ENCODE measurements at places on chromosomes 2 and 18.

DNA sequence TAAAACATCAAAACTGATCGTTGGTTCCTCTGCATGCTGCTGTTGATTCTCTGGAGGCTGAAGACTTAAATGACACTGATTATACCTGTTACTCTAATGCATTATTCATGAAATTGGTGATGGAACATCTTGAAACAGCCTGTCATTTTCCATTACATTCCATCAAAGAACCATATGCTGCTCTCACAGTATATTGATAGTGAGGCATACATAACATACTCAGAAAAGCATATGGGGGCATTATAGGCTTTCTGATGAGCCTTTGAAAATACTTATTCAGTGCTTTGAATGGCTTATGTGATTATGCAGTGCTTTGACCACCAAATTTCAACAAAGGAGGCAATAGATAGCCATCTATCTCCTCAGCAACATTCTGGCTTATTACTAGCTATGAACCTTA, 392.1 kb downstream of the CDH19 start:
- no peak overlapping the region for H3K4me3 ChIP-seq
- no peak for DNase-seq
- no peak overlapping the region for H3K27ac ChIP-seq
- H3K4me1 ChIP-seq: no peaks in the 10 kb centered on the region

- no peak for DNase-seq
- no peaks in the 10 kb centered on the region for H3K4me1 ChIP-seq
- H3K4me3 ChIP-seq: no peak overlapping the region
- no peak overlapping the region for H3K27ac ChIP-seq
- H3K36me3 ChIP-seq: no peaks in the 10 kb centered on the region
- no peaks in the 10 kb centered on the region for H3K27me3 ChIP-seq
Observed at GRCh38 chr2:132593171-132593570, 76.8 kb downstream of the LYPD1 start.

- H3K36me3 ChIP-seq: peaks cover 20% of the 10 kb centered on the region
- no peak overlapping the region for H3K27ac ChIP-seq
- H3K27me3 ChIP-seq: no peaks in the 10 kb centered on the region
- no peak overlapping the region for H3K4me3 ChIP-seq
- DNase-seq: no peak
- peaks cover 44% of the 10 kb centered on the region for H3K4me1 ChIP-seq
Observed at GRCh38 chr2:29117636-29118303, 2.6 kb downstream of the CLIP4 start.

- H3K36me3 ChIP-seq: peaks cover 3% of the 10 kb centered on the region
- DNase-seq: peak; percentile 64
- no peaks in the 10 kb centered on the region for H3K27me3 ChIP-seq
- H3K27ac ChIP-seq: no peak overlapping the region
Observed at GRCh38 chr18:3665780-3666525, 216.0 kb downstream of the TGIF1 start.

DNA sequence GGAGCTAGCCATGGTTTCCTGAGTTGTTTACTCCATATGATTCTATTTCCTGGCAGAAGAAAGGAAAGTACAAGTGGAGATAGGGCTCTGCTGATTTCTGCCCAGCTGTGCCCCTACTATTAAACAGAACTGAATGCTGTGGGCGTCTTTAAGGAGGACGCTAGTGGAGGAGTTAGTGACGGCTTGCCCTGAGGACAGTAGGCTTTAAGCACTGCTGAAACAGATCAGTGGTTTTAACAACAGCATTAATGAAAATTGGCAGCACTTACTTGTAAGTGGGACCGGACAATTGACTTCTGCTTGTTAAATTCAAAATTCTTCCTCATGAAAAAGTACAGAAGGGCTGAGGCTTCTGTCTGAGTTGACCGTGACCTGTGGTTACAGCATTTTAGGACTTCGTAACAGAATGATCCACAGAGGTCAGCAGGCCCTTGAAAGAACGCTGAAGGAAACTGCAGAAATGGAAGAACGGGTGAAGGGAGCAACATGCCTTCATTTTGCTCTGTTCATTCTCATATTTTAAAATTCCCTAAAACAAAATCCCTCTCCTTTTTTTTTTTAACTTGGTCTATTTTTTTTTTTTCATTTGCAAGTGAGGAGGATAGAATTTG, 80.6 kb upstream of the CCDC195 start:
- no peak for DNase-seq
- H3K27me3 ChIP-seq: no peaks in the 10 kb centered on the region
- H3K36me3 ChIP-seq: peaks cover 29% of the 10 kb centered on the region
- no peaks in the 10 kb centered on the region for H3K4me1 ChIP-seq
- peak overlapping the region; percentile 34 for H3K27ac ChIP-seq

DNA sequence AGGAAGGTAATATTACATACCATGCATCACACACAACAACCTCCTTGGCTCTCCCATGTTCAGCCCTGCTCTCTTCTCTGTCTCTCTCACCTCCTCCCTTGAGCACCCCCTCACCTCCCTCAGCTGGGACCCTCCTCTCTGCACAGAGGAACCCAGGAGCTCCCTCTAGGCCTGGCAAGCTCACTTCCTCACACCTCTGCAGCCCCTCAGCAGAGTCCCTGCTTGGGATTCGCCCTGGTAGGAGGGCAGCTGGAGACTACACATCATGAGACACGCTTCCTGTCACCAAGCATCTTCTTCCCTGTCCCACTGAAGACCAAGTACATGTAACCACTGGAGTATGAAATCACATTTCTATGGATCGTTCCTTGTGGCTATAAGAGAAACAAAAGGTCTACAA, 51.0 kb downstream of the ADD2 start:
- no peaks in the 10 kb centered on the region for H3K4me1 ChIP-seq
- no peak overlapping the region for H3K27ac ChIP-seq
- no peaks in the 10 kb centered on the region for H3K36me3 ChIP-seq
- H3K4me3 ChIP-seq: no peak overlapping the region
- H3K27me3 ChIP-seq: no peaks in the 10 kb centered on the region

DNA sequence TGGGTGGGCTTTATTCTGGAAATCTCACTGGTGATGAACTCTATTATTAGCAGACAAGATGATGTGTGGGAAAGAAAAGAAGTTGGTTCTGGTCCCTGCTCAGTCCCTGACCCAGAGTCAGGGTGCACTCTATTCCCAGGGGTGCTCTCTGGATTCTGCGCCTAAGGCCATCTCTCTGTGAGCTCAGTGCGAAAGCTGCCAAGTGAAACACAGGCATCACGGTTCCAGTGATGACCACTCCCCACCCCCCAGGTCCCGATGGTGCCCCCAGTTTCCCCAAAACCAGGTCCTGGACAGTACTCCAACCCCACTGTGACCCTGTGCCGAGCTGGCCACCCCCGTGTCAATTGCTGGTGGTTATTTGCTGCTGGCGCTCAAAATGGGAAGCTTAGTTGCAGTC, 30.1 kb downstream of the RHOB start:
- DNase-seq: no peak
- H3K4me3 ChIP-seq: no peak overlapping the region
- peaks cover 8% of the 10 kb centered on the region for H3K27me3 ChIP-seq
- H3K27ac ChIP-seq: no peak overlapping the region

- H3K36me3 ChIP-seq: peaks cover 73% of the 10 kb centered on the region
- no peak for DNase-seq
- H3K27ac ChIP-seq: no peak overlapping the region
- no peaks in the 10 kb centered on the region for H3K27me3 ChIP-seq
- H3K4me1 ChIP-seq: no peaks in the 10 kb centered on the region
- H3K4me3 ChIP-seq: no peak overlapping the region
Observed at GRCh38 chr2:210428393-210429179, 48.0 kb downstream of the LANCL1 start.

- peaks cover 17% of the 10 kb centered on the region for H3K36me3 ChIP-seq
- H3K27me3 ChIP-seq: no peaks in the 10 kb centered on the region
- H3K4me1 ChIP-seq: peaks cover 78% of the 10 kb centered on the region
- peak overlapping the region; percentile 97 for H3K27ac ChIP-seq
Observed at GRCh38 chr2:234483568-234484251, 13.2 kb downstream of the ARL4C start.

DNA sequence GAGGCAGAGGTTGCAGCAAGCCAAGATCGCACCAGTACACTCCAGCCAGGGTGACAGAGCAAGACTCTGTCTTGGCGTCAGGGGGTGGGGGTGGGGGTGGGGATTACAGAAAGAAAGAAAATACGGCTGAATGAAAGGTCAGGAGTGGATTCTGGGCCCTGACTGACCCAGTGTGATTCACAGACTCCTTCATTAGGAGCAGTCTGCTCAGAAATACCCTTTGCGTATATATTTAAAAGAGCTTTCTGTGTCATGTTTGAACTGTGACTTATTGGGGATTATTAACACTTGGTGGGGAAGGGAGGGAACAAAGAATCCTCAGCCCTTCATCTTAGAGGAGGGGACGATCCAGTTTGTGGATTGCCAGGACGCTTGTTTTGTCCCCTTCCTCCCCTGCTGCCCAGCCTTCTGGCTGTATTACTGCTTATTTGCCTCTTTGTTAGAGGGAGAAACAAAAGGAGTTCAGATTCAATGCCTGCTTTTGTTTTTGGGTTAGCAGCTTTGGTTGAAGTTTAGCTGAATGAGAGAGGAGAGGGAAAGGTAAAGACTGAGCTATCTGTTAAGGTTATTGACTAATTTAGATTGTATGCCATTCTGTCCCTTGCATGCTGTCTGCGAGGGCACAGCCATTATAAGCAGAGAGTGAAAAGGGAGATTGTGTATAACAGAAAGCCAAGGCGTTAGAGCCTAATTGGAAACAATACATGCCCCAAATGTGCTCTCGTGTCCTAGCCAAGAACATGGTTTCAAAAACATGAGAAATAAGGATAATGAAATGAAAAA, 118.3 kb downstream of the FMNL2 start:
- peaks cover 6% of the 10 kb centered on the region for H3K27me3 ChIP-seq
- no peaks in the 10 kb centered on the region for H3K4me1 ChIP-seq
- no peaks in the 10 kb centered on the region for H3K36me3 ChIP-seq
- H3K27ac ChIP-seq: no peak overlapping the region
- no peak overlapping the region for H3K4me3 ChIP-seq

GRCh38 chr2:178764097-178764496, 43.1 kb downstream of the TTN start:
- peaks cover 2% of the 10 kb centered on the region for H3K4me1 ChIP-seq
- no peaks in the 10 kb centered on the region for H3K36me3 ChIP-seq
- no peak for DNase-seq

GRCh38 chr2:16387461-16387984, 278.1 kb downstream of the CYRIA start:
- H3K27ac ChIP-seq: no peak overlapping the region
- H3K4me1 ChIP-seq: no peaks in the 10 kb centered on the region
- no peak overlapping the region for H3K4me3 ChIP-seq
- no peaks in the 10 kb centered on the region for H3K27me3 ChIP-seq

DNA sequence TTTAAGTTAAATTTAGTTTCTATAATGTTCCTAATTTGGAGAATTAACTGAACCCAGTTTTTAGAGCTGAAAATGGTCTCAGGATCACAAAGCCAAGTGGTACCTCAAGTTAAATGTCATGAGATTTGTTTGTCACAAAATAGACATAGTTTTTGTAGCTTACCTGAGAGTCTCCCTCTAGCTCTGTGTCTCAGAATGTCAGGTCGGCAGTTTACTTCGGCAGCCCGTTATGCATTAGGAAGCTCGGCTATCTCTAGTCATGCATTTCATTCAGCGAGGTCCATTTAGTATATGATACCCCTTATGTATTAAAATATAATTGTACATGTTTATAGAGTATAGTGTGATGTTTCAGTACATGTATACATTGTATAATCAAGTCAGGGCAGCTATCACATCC, 155.6 kb downstream of the EML6 start:
- no peaks in the 10 kb centered on the region for H3K4me1 ChIP-seq
- no peak overlapping the region for H3K27ac ChIP-seq
- no peaks in the 10 kb centered on the region for H3K36me3 ChIP-seq
- H3K27me3 ChIP-seq: no peaks in the 10 kb centered on the region
- no peak for DNase-seq

DNA sequence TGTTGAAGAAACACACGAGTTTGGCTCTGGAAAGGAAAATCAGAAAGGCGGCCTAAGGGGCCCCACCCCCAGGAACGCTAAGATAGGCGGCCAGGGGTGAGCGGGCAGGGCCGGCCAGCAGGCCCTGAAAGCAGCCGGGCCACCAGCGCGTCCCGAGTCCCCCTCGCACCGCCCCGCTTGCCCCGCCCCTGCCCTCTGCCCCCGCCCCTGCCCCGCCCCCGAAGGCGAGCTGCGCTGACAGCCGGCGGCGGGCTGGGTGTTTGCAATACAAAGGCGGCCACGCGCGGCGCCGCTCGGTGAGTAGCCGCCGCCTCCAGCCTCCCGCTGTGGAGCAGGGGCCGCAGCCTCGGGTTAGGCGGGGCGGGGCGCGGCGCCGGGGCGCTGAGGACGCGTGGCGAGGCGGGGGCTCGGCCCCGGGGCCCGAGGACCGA, at the start of gene LPIN1:
Gene LPIN1, plus strand, starts transcription at position 257 of the 431 bp plus-strand sequence. CDS start 18,910 bp downstream, outside the sequence.
- peak within 1 kb of the TSS; percentile 82 for H3K27ac ChIP-seq
- peaks cover 62% of the 10 kb centered on the region for H3K4me1 ChIP-seq
- DNase-seq: peak; percentile 88
- H3K36me3 ChIP-seq: no peaks in the 10 kb centered on the region
- no peaks in the 10 kb centered on the region for H3K27me3 ChIP-seq
- peak within 1 kb of the TSS; percentile 93 for H3K4me3 ChIP-seq

DNA sequence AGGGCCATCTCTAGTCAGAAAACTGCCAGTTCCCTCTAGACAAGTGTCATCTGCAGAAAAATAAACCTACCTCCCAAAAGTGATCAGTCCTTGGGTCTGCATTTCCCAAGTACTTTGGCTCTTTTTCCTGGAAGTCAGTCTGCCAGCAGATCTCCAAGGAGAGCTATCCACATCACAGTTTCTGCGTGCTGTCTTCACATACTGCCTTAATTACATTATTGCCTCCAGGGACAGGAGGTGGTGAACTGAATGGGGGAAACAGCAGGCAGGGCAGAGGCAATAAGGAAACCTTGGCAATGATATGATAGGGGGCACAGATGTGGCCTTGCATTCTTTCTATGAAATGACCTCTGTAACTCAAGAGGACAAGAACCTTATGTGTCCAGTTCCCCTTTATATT, 105.9 kb upstream of the SIX2 start:
- peaks cover 4% of the 10 kb centered on the region for H3K27me3 ChIP-seq
- H3K27ac ChIP-seq: no peak overlapping the region
- H3K4me3 ChIP-seq: no peak overlapping the region
- no peaks in the 10 kb centered on the region for H3K4me1 ChIP-seq
- no peaks in the 10 kb centered on the region for H3K36me3 ChIP-seq

GRCh38 chr2:8472545-8473323, 209.1 kb upstream of the ID2 start:
- DNase-seq: no peak
- peaks cover 64% of the 10 kb centered on the region for H3K4me1 ChIP-seq
- no peak overlapping the region for H3K4me3 ChIP-seq

GRCh38 chr2:219661955-219662395, 34.5 kb downstream of the SLC4A3 start:
- no peaks in the 10 kb centered on the region for H3K36me3 ChIP-seq
- H3K27me3 ChIP-seq: peaks cover 23% of the 10 kb centered on the region
- no peak overlapping the region for H3K4me3 ChIP-seq

- peaks cover 35% of the 10 kb centered on the region for H3K4me1 ChIP-seq
- H3K4me3 ChIP-seq: no peak overlapping the region
- H3K36me3 ChIP-seq: no peaks in the 10 kb centered on the region
- H3K27me3 ChIP-seq: peaks cover 38% of the 10 kb centered on the region
- no peak for DNase-seq
Observed at GRCh38 chr2:113123726-113124125, 3.7 kb upstream of the IL1RN start.
